ENCODE measurements at places on chromosomes 4 and X.

DNA sequence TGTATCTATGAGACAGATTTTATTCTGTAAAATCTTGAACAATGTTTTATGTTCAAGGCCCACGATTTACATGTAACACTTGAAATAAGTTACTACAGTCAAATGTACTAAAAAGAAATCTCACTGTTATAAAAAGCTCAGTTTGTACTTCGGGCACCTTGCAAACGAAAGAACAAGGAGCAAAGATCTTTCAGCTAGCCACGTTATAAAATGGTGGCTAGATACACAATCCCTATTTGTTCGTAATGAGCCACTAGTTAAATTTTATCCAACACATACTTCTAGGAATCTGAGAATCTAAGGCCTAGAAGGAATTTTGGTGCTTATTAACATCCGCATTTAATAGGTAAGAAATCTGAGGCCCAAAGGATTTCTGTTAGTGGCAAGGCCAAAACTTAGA lies 2.5 kb downstream of the ARHGEF9 start:
- no peak for DNase-seq

GRCh38 chr4:163694385-163694784 lies 199.9 kb downstream of the TMA16 start:
- DNase-seq: no peak

DNA sequence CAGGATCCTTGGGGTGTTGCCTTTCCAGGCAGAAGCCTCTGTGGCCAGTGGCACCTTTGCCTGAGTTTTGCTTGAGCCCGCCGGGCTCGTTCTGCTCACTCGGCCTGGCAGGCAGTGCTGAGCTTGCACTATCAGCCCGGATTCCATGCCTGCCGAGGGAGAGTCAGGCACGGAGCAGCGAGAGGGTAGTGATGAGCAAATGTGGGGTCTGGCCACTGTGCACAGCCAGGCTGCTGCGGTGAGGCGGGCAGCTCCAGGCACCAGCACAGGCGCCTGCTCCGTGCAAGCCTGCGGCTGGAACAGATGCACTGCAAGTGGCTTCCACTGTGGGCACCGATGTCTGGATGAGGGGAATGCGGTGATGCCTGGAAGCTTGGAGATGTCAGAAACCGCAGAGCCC lies 619.2 kb downstream of the RAPGEF2 start:
- DNase-seq: no peak

GRCh38 chr4:96356591-96357370 lies 516.9 kb downstream of the PDHA2 start:
- no peak for DNase-seq

- DNase-seq: no peak
These were observed 13.2 kb downstream of the ELF2 start for GRCh38 chr4:139163806-139164206.

DNA sequence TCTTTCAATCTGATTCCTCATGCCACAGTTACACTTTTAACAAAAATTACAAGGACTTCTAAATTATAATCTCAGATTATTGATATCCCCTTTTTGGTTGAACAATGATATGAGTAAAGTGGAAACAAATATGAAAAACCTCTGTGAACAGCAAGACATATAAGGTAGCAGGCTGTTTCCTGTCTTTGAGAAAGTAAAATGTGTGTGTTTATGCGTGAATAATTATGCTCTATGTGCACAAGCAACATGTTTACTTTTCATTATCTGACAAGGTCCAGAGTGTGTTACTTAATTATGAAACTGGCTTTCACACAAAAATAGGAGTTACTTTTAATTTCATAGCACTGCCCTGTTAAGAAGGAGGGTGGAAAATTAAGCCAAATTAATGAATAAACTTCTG lies 43.1 kb downstream of the DDIT4L start:
- DNase-seq: no peak

DNA sequence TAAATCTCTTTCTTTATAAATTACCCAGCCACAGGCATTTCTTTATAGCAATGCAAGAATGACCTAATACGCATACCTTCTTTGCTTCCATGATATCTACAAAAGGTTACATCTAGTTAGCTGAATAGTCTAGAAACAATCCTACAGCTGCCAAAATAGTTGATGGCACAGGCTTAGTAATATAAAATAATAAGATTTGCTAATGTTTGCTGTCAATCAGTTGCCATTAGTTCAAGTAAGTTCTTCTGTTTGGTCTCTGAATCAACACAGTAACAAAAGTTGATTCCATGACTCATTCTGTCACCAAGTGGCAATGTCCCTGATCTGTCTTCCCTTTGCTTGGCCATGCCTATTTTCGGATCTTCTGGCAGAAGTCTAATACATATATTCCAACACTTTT lies 470.2 kb downstream of the SPRY1 start:
- no peak for DNase-seq

DNA sequence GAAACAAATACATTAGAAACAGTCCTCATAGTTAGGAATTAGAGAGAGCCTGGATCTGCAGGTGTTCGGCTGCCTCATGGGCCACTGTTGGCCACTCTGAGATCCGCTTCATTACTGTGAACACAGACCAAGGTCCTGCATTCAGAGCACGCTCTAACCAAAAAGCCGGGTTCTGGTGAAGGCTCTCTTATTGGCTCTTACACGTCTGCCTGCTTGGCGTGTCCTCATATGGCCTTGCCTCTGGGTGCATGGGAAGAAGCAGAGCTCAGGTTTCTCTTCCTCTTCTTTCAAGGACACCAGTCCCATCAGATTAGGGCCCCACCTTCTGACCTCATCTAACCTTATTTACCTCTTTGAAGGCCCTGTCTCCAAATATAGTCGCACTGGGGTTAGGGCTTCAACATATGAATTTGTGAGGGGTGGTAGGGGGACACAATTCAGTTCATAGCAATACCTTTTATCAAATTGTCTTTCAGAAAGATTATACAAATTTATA lies 37.1 kb upstream of the ELF2 start:
- DNase-seq: no peak

GRCh38 chrX:22559506-22559905 lies 286.8 kb downstream of the CBLL2 start:
- DNase-seq: no peak

GRCh38 chrX:126065901-126066660 lies 100.0 kb downstream of the DCAF12L2 start:
- DNase-seq: no peak

DNA sequence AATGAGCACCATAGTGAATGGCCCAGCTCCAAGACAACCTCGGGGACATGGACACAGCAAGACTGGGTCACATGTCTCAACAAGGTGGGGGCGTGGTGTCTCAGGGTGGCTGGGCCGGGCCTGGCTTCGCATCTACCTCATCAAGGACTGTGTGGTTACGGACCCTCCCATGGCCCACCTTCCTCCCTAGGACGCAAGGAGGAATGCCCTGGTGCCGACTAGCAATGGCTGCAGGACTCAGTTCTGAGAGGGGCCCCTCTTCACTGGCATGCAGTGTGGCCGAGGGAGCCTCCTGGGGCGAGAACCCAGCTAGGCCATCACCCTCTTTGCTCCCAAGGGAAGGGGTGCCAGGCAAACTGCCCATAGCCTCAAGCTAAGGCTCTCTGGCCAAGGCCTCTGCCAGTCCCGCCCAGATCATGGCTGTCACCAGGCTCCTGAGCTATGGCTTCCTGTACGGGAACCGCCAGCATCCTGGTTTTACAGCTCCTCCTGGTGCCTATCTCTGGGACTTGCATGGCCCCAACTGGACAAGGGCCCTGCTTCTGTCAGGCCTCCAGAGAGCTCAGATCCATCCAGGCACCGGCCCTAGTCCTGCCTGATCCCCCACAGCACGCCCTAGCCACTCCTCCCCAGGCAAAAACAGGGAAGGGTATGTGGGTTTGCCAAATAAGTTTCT lies 218.0 kb upstream of the AGTR2 start:
- no peak for DNase-seq

DNA sequence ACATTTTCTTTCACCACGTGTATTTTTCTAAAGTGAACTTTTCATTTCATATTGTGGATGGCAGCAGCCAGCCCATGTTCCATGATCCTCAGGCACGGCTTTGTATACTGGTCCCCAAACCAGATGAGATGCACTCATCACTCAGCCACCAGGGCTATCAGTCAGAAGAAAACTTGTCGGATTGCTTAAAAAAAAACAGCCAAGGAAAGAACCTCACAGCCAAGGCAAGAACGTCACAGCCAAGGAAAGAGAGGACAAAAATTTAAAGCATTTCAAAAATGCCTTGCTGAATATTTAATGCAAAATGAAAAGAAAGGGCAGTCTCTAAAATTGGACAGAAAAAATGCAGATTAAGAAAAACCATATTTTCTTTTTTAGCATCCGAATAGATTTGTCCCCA lies 333.3 kb downstream of the PDGFC start:
- DNase-seq: no peak

- DNase-seq: no peak
These were observed 1.7 kb upstream of the USP53 start for GRCh38 chr4:119210775-119211174.

DNA sequence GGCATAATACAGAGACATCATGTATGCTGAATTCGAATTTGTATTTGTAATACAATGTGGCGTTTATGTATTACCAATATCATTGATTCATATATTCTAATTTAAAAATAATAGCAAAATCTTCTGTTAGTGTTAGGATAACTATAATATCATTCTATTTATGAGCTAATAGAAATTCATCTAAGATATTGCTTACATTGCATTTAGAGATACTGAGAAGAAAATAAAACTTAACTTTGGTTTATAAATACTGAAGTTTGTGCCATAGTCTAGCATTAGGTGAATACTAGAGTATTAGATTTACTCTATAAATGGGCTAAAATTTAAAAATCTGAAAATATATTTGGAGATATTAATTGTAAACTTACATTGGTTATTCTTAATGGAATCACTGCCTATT lies 1590.6 kb downstream of the PCDH18 start:
- DNase-seq: no peak

DNA sequence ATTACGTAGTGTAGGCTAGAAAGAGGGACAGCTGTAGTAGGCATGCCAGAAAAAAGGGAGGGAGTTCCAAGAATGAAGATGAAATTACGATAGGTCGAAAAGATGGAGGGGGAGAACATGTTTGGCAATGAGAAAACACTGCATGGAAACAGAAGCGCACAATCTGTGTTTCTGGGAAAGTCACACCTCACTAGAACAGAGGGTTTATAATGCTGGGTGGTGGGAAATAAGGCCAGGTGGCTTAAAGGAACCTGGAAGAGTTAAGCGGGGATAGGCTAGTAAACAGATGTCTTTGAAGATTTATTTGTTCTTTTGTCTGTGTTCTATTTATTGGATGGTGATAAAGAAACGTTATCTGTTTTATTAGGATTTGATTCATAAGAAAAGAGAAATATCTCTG lies 29.1 kb downstream of the TRAPPC11 start:
- no peak for DNase-seq

- no peak for DNase-seq
These were observed 10.8 kb upstream of the HHIP start for GRCh38 chr4:144634978-144635747.

DNA sequence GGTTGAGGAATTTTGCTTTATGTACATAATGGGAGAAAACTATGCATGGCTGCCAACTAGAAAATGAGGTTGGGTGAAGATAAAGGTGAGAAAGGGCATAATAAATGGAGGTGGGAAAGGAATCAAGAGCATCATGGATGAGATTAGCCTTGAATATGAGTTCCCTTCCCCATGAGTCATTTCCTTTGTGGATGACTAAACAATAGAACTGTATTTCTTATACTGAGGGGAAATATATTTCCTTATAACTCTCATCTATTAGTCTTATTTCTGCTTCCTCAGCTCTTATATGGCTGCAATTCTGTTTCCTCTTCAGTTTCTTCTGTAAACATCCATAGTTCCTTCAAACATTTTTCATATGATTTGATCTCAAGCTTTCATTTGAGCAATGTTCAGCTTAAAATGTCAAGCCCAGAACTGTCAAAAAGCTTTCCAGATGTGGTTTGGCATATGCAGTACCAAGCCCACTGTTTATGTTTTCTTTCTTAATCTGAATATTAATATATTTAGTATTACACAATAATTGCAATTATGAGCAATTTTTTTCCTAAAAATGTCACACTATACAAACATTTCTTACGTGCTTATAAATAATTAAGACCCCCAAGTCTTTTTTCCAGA lies 100.7 kb upstream of the GRPR start:
- DNase-seq: no peak

DNA sequence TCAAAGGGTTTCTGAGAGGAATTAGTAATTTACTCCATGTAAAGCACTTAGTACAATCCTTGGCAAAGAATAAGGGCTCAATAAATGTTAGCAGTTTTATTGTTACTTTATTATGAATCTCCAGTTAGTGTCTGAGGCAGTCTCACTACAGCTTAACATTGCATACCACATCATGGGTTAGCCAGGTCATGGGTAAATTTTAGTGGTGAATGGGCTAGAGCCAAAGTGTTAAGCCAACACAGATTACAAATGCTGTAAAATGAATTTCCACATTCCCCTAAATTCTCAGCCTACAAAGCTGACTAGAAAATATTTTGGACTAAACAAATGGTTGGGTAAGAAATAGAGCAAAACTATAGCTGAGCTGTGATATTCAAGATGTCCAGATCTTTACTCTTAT lies 72.4 kb downstream of the NRK start:
- DNase-seq: no peak

GRCh38 chr4:37960679-37961450 lies 667 bp downstream of the PTTG2 start:
- DNase-seq: no peak

GRCh38 chrX:78506248-78506647 lies 152.9 kb downstream of the RTL3 start:
- DNase-seq: no peak

DNA sequence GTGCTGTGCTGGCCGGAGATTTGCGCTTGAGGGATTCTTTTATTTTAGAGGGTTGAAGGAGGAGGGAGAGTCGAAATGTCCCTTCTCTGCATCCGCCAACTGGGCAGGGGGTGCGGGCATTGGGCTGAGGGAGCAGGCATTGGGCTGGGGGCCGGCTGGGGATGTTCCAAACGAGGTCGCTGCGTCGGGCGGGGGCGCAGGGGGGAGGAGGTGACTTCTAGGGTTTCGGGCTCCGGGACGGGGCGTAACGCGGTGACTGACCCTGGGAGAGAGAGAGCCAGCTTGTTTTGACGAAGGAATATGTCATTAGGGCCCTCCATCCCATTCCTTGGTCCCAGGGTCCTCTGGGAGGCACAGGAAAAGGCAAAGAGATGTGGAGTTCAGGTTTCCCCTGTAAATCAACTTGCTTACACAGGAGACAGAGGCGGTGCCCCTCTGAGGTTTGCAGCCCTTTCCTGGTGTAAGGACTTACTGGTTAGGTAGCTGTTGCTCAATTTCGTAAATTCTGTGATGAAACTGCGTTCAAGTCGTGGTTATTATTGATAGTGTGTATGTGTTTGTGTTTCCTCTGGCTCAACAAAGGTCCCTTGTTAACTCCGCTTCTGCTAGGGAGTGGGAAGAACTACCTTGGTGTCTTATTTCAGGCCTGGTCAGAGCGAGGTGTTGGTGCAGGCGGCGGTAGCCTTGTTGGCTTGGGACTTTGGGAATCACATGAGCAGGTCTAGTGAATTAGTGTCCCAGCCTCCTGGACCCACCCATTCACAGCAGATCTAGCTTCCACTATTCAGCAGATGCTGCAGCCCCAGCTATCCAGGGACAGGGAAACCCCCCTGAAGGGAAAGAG lies 716 bp downstream of the FHIP1A start:
- peak; percentile 8 for DNase-seq

All from CD4-positive, CD25-positive, alpha-beta regulatory T cell (primary cell).